ENCODE measurements at places on chromosomes 1 and 21. TPM values are rescaled to one million over a fixed set of nuclear protein-coding genes. Genes with fewer than 3 reads are reported as not detected.

Gene ARTN
- polyA plus RNA-seq: 8.1 TPM

Gene TNFRSF25
- 3.5 TPM for polyA plus RNA-seq

Gene SH2D2A
- polyA plus RNA-seq: 1.2 TPM

Gene SIM2
- polyA plus RNA-seq: 0.01 TPM

Gene PLPPR4
- polyA plus RNA-seq: not detected

Gene DENND2C
- 0.60 TPM for polyA plus RNA-seq

Gene GPX7
- polyA plus RNA-seq: 8.6 TPM

Gene SV2A
- 2.7 TPM for polyA plus RNA-seq

Gene KPRP
- not detected for polyA plus RNA-seq

Gene SPRR1B
- polyA plus RNA-seq: 0.19 TPM

Gene LEMD1
- polyA plus RNA-seq: 0.34 TPM

Gene GUK1
- polyA plus RNA-seq: 668 TPM

Gene CRYAA
- not detected for polyA plus RNA-seq

Gene EDEM3
- polyA plus RNA-seq: 8.4 TPM

Gene C1QC
- 579 TPM for polyA plus RNA-seq

Gene HSPG2
- polyA plus RNA-seq: 6.0 TPM

Gene MMP23B
- polyA plus RNA-seq: 2.3 TPM

Data from sigmoid colon (tissue), 7 donors.